Fibroblast of skin of left quadriceps (primary cell): ENCODE measurements at places on chromosomes 5 and 9.
A peak's percentile ranks its signal among the peaks of the same experiment; 100 is the strongest.

GRCh38 chr9:3285365-3286161 lies 240.2 kb downstream of the RFX3 start:
- peak; percentile 76 for DNase-seq

- DNase-seq, result no peak
These were observed 28.9 kb downstream of the STXBP1 start for GRCh38 chr9:127640908-127641545.

DNA sequence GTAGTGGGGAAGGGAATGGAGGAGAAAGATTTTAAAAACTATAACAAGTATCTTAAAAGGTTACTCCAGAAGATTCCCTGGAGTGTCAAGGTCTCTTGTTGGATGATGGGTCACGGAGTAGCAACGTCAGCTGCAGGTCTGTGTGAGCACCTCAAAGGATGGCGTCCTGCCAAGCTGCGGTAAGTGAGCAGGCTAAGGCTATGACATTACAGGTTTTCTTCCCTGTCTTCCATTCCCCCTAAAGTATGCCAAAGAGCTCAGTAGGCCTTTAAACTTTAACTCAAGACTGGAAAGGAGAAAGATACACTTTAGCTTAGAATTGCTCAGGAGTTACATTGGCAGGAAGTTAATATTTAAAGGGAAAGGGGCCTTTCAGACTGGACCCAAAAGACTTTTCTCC lies 17.5 kb downstream of the SPOCK1 start:
- DNase-seq, result no peak

GRCh38 chr5:83192947-83193346 lies 115.6 kb downstream of the XRCC4 start:
- DNase-seq, result no peak

DNA sequence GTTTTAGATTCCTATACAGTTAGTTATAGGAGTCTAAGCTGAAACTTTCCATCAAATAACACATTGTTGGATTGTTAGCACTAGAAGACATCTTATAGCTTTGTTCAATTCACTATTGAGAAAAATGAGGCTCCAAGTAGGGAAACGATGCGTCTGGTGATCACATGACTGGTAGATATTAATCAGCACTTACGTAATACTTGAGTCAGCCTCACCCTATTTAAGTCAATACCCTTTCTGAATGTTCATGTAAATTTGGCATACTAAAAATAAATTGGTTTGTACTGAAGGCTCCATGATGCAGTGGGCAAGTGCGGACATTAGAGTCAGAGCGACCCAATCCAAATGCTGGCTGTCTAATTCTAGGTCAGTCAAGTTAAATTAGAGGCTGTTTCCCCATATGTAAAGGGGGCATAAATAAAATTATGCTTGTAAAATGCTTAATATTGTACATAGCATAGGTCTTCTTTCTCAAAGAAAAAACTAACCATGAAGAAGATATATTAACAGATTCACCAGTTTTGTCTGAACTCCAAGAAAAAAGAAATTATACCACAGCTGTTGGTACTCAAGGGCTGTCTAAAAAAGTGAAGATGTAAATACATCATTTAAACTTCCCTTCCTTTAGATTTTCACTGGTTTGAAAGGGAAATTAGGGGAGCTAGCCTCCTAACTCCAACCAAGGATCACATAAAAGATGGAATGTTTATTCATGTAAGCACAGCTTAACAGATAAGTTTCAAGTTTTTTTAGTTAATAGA lies 406.6 kb upstream of the TLE4 start:
- DNase-seq, result no peak

DNA sequence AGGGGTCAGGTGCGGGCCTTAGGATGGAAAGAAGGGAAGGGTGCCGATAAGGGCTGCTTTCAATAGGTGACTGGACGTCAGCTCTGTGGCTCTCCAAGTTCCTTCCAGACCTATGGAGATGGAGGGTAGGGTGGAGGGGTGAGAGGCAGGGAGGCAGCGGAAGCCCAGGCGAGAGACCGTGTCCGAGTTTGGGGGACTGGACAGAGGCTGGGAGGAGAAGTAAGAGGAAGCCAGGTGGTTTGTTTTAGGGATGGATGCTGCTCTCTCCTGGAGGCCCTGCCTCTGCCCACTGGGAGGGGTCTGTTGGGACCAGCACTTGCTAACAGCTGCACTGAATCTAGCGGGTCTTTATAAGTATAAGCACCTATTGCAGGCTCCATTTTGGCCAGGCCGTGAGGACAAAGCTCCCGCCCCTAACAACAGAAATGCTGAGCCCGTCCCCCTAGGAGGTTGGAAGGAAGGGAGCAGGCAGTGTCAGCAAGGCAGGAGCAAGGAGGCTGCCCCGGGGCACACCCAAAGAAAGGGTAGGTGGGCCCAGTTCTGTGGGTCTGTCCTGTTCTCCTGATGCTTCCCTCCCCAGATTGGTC lies 167.5 kb downstream of the DAB2IP start:
- no peak for DNase-seq

DNA sequence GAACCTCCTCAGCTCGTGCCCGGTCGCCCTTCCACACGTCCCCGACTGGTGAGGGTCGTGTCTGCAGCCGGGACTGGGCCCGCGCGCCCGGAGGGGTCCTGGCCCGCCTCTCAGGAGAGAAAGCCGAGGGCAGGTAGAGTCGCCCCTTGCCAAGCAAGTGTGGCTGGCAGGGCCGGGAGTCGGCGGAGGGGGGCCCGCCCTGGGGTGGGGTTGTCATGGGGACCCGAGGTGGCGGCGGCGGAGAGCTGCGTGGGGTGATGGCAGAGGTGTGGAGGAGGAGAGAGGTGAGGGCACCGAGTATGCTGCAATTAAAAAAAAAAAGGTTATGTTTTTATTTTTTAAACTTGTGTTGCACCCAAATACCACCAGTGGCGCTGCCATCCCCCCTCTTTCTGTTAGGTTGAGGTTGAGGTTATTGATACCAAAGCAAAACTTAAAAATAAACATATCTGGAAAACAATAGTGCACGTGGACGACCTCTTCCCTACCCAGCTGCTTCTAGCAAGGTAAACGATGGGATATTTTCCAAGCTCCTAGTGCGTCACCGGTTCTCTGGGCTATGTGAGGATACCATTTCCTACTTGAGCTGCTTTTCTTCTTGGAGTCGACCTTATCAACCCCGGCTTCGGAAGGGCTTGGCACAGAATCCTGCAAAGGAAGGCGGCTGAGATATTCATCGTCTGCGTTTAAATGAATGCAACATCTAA lies 660 bp downstream of the SCAMP1 start:
- no peak for DNase-seq

DNA sequence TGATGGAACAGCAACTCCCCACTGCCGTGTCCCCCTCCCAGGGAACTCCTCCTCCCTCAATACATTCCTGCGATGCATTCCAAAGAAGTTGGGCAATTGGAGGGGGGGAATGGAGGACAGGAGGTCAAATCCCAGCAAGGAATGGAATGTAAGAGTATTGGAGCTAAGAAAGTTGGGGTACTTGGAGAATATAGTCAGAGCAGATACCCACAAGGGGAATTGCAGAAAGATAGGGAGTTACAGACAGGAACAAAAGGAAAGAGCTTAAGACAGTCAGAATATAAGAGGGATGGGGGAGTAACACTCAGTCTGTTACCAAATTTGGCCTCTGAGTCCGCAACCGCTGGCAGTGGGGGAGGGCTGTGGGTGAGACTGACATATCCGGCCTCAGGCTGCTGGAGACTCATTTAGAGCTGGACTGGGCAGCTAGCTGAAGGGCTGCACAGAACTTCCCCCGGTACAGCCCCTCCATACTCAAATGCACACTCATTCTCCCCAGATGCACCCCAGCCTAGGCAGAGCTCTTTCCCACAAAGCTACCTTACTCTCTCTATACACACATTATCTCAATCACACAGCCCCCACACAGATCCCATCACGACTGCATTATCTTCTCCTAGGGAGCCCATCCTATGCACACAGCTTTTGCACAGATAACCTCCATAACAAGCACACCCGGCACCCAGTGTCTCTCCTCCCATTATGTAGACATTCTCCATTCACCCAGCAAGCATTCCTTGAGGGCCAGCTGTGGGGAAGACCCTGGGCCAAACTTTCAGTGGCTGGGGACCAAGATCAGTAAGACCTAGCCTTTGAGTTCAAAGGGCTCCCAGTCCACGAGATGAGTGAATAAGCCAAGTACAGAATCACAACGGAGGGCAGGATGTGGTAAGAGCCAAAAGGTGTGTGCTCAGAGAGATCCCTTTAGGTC lies 3.7 kb downstream of the TLN1 start:
- peak; percentile 88 for DNase-seq

DNA sequence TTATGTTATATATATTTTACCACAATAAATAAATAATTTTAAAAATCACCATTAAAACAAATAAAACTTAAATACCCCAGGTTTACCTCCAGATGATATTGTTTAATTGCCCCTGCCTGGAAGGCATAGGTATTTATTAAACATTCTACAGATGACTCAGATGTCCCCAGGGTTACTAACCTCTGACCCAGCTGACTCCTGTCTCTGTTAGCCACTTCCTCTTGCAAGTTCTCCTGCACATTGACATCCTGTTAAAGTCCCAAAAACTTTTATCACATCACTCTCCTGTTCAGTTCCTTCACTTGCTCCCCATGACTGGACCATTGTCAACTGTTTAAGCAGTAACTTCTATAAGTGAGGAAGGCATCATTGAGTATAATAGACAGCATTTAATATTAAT lies 37.0 kb upstream of the RAB3C start:
- DNase-seq, result no peak

DNA sequence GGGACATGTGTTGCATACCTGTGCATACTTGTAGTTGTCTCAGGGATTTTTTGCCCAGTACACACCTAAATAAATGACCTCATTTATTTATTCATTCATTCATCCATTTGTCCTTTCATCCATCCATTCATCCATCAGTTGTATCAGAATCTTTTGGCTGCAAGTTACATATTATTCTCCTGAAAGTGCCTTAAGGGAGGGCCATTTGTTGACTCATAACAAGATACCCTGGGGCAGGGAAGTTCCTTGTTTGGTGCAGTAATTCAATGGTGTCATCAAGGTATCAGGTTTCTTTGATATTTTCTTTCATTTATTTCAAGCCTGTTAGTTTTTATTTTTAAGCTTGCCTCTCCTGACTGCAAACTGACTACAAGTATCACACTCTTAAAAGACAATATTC lies 597.9 kb upstream of the TLE4 start:
- DNase-seq, result no peak

DNA sequence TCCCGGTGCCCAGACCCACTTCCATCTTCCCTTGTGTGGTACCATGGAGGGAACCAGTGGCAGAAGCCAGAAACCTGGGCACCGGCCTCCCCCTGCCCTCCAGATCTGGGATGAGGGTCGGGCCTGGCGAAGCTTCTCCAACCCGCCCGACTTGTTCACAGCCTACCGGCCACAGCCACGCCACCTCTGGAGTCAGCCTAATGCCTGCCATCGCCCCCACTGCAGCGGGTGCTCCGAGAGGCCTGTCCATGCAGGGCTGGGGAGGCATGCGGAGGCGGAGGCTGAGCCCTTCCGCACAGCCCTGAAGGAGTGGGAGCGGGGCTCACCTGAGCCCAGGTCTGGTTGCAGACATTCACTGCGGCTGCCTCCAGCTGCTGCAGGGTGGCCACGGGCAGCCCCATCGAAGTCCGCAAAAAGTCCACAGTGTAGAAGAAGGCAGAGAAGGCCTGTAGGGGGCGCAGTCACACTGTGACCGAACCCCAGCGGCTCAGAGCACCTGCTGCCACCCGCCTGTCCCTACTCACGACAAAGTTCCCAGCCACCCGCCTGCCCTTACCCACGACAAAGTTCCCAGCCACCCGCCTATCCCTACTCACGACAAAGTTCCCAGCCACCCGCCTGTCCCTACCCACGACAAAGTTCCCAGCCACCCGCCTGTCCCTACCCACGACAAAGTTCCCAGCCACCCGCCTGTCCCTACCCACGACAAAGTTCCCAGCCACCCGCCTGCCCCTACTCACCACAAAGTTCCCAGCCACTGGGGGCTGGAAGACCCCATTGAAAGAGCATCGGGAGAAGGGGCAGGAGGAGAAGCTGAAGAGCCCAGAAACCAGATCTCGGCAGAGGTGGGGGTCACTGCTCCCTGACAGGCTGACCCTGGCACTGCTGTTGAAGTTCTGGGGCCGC lies 3.8 kb upstream of the NPDC1 start:
- DNase-seq, result no peak

DNA sequence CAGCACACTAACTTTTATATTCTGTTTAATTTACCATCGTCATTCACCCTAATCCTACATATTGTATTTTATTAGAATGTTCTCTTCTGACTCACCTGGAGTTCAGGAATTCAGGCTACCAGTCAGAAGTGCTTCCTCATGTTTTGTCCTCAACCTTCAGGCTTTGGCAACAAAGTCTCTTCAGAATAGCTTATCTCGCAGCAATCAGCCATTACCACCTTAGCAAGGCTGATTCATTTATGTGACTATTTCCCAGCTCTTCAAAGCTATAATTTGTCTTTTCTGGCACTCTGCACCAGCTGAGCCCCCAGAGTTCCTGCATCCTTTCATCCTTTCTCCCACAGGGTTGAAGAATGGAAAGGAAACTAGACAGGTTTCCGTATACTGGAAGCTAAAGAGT lies 365.5 kb upstream of the CDH18 start:
- DNase-seq, result no peak

DNA sequence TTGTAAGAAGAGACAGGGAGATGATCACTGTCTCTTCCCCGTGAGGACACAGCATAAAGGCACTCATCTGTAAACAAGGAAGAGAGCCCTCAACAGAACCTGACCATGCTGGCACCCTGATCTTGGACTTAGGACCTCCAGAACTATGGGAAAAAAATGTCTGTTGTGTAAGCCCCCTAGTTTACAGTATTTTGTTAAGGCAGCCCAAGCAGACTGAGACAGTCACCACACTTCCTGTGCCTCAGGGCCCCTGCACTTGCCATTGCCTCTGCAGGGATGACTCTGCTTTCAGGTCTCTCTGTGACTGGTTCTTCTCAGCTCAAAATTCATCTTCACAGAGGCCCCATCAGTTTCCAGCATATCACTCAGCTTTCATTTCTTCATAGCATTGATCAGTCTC lies 372.1 kb downstream of the TLE1 start:
- no peak for DNase-seq

GRCh38 chr5:66066826-66067225 lies 77.3 kb upstream of the SREK1 start:
- DNase-seq, result no peak

DNA sequence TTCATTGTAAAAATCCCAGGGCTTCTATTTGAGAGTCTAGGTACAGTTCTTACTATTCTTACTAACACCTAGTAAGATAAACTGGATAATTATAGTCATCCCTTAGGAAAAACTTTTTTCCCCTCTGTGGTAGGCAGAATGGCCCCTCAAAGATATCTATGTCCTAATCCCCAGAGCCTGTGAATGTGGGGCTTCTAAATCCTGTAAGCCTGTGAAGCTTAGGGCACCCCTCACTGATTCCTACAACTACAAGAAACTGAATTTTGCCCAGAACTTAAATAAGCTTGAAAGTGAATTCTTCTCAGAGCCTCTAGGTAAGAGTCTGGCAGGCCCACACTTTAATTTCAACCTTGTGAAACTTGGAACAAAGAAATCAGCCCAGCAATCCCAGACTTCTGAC lies 130.1 kb upstream of the ACOT12 start:
- no peak for DNase-seq
